ENCODE measurements at places on chromosomes 5 and 9.

GRCh38 chr5:173045474-173045873 is 10.7 kb upstream of the CREBRF start:
- DNase-seq: no peak

- DNase-seq: no peak
Measured at GRCh38 chr5:81172710-81173109, 60.4 kb upstream of the CKMT2 start.

- no peak for DNase-seq
Measured at GRCh38 chr9:86955042-86955441, 7.7 kb upstream of the GAS1 start.

GRCh38 chr5:76294573-76294972 is 108.5 kb upstream of the IQGAP2 start:
- no peak for DNase-seq

DNA sequence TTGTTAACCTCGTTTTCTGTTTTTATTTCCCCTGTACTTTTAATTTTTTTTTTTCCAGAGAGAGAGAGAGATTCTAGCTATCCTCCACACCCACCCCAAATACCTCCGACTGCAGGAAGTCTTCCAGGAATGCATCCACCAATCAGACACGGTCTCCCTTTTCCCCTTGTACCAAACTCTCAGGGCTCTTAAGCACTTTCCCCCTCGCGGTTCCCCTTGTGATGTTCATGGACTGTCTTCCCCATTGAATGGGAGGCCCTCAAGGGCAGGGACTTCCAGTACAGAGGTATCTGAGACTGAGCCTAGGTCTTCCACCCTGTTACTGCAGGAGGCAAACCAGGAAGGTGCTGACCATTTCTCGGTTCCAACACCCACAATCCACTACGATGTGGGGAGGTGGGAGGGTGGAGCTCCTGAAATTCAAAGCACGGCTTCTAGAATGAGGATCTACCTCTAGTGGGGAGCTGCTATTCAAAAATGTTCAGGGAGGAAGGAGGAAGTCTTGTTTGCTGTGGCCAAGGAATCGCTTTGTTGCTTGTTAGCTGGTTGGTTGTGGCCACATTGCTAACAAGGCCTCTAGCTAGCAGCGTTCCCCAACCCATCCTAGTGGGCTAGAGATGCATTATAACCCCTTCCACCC is 37.5 kb upstream of the PTGS1 start:
- DNase-seq: no peak

DNA sequence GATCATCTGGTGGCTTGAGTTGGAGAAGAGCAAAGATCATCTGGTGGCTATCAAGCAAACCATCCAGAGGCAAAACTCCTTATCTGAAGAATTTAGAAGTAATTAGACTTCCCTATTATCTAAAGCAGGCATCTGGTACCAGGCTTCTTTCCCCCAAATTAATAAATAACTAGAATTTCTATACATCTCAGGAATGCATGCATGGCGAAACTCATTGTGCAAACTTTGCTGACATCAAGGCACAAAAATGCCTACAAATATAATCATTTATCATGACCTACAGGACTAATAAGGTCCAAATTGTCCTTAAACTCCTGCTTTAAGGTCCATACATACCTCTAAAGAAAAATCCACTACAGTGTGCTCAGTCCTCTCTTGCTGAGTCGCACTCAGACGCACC is 6.0 kb downstream of the OR13D1 start:
- DNase-seq: no peak

GRCh38 chr5:133741396-133741795 is 129.1 kb upstream of the FSTL4 start:
- DNase-seq: no peak

- DNase-seq: peak; percentile 3
Measured at GRCh38 chr9:96441798-96442445, 8.0 kb upstream of the HABP4 start.

GRCh38 chr5:93431250-93431649 is 149.8 kb downstream of the NR2F1-AS1 start:
- no peak for DNase-seq

DNA sequence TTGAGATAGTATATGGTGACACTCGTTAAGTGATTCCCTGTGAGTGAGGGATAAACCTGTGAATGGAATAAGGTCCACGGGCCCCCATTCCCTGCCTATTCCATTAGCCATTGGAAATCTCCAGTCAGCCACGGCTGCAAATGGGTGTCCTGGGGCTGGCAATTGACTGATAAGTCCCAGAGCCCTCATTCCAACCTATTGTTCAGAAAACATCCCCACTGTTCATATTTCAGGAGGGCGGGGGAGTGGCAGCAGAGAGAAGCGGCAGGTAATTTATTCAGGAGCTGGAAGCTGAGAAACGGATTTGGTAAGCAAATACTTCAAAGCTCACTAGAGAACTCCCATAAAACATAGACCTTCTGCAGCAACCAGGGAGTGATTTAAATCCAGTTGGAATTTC is 42.0 kb downstream of the TMEM174 start:
- DNase-seq: peak; percentile 83

DNA sequence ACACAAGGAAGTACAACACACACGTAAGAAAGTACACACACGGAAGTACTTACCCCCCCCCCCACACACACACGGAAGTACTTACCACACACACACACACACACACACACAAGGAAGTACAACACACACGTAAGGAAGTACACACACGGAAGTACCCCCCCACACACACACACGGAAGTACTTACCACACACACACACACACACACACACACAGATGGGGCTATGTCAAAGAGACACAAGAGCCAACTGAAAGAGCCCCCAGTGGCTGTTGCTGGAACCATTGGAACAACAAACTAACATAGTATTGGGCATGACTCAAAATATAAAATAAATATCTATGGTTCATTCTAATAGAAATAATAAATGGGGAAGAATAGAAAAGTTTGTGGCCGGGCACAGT is 4.9 kb upstream of the MAPK9 start:
- no peak for DNase-seq

- DNase-seq: peak; percentile 14
Measured at GRCh38 chr5:128498844-128499455, 39.1 kb downstream of the FBN2 start.

DNA sequence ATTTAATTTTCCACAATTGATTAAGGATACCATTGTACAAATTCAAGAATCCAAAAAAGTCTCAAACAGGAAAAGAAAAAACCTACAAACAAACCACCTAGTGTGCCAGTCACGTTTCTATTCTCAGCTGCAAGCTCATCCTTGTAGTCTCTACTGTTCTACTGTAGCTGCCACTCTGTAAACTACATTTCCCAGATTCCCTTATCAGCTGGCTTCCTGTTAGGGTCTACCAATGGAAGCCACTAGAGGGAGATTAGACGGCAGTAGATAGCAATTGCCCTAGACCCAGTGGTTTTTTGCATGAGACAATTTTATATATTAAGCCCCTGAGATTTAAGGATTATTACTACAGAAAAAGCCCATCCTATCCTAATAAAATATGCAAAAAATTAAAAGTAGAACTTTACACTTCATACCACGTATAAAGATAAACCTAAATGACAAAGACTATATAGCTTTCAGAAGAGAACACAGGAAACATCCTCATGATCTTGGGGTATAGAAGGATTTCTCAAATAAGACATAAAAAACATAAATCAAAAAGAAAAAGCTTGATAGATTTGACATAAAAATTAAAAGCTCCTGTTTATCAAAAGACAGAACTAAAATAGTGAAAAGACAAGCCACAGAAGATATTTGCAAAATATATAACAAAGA is 37.4 kb downstream of the P4HA2 start:
- DNase-seq: peak; percentile 51

DNA sequence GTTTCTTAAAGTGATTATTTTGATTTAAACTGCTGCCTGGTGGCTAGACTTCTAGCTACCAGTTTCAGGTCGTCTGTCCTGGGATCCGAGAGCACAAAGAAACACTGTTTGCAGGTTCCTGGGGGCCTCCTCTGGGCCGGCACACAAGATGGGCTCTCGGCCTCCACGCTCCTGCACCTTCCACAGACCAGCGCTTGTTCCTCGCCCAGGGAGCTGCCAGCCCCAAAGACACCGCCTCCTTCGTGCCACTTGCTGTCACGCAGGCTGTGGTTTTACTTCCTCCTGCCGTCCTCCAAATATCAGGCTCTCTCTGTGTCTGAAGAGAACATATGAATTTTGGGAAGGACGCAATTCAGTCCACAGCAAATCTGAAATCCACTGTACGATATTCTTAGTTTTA is 105.8 kb downstream of the ROR2 start:
- no peak for DNase-seq

DNA sequence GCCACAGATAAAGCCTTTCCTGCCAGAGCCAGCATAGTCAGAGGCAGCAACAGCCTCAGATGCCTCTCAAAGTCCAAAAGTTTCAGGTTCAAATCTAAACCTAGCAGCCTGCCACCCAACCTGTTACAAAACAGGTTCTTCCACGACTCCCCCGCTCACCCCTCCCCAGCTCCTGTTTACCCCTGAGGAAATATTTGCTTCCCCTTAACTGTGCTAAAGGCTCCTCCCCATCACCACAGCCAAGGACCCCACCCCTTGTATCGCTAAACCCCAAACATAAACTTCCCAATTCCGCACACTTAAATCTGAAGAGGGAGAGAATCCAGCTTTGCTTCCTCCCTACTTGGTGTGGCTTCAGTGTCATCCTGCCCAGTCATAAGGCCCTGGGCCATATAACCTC is 15.4 kb upstream of the VDAC1 start:
- no peak for DNase-seq

DNA sequence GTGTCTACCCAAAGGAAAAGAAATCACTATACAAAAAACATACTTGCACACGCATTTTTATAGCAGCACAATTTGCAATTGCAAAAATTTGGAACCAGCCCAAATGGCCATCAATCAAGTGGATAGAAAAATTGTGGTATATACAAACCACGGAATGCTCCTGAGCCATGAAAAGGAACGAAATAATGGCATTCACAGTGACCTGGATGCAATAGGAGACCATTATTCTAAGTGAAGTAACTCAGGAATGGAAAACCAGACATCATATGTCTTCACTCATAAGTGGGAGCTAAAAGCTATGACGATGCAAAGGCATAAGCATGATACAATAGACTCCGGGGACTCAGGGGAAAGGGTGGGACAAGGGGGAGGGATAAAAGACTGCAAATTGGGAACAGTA is 78.4 kb downstream of the ENC1 start:
- no peak for DNase-seq

GRCh38 chr5:170860818-170861666 is 776 bp upstream of the RANBP17 start:
- DNase-seq: no peak

DNA sequence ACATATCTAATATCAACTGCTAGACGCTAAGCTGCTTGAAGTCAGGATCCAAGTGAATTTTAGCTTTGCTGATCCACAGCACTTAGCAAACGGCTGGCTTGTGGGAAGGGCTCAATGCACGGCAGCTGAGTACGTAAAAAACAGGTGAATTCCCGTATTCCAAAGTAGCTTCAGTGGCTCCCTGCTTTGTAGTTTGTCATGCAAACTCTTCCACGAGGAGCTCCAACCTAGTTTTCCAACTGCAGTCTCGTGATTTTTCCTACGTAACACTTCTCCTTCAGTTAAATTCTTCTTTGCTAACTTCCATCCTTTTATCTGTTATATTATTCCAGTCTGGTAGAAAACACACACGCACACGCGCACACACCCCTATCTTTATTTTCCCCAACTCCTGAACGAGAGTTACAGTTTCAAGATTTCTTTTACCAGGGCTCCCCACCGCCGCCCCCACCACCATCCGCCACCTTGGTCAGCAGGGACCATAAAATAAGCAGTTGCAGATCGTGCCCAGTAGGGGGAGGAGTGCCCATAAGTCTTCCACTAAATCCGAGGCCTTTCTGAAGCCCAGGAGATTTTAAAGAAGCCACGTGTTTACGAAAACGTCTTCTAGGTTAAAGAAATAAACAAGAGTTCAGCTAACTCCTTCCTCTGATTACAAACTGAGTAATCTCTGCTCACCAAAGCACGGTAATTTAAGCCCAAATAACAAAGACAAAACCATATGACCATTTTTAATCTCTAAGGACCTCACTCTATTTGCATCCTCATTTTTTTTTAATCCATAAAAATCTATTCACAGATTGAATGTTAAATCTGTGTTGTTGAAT is 34.8 kb upstream of the TRIO start:
- DNase-seq: peak; percentile 32

GRCh38 chr9:70352356-70352755 is 62.1 kb downstream of the KLF9 start:
- no peak for DNase-seq

DNA sequence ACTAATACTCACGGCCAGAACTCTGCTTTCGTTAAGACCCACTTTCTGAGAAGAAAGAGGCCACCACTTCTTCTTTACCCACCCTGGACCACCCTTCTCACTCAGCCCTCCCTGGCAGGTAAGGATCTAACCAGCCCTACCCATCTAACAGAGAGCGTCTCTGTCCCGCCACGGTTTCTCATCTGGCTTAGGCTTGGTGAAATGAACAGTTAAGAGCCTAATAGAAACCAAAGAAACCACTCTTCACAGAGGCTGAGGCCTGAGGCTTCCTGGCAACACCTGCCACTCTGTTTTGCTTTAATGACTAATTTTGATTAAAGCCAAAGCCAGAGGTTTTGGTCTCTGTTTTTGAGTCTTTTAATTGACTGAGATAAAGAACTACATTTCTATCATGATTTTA is 354.1 kb upstream of the SLC30A5 start:
- no peak for DNase-seq

DNA sequence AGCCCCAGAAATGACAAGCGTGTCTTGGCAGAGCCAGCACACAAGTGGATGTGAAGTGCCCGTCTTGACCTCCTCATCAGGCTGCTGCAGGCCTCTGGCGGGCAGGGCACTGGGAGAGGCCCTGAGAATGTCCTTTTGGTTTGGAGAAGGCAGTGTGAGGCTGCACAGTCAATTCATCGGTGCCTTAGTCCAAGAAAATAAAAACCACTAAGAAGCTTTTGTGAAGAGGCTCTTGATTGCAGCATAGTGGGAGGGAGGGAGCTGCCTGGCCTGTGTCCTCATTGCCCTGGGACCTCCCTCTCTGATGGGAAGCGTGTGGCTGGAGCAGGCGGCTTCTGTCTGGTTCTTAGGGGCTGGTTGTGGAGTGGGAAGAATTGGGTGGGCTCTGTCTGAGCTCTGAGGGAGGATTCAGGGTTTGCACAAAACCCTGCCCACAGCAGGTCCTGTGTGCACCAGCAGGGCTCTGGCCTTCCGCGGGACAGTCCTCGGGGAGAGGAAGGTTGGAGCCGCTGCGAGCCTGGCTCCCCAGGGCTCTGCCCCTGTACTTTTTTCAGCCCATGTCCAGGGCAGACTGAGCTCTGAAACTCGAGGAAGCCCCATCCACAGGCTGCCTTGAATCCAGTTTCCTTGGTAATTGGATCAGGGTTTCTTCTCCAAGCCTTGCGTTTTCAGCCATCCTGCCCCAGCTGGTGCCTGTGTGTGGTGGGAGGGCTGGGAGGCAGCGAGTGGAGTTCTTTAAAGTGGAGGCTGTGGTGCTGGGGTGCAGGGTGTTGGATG is 1.1 kb downstream of the HRCT1 start:
- no peak for DNase-seq

- DNase-seq: no peak
Measured at GRCh38 chr9:137683262-137683864, 64.6 kb downstream of the EHMT1 start.
